ENCODE measurements at places on chromosomes 6 and 20.

DNA sequence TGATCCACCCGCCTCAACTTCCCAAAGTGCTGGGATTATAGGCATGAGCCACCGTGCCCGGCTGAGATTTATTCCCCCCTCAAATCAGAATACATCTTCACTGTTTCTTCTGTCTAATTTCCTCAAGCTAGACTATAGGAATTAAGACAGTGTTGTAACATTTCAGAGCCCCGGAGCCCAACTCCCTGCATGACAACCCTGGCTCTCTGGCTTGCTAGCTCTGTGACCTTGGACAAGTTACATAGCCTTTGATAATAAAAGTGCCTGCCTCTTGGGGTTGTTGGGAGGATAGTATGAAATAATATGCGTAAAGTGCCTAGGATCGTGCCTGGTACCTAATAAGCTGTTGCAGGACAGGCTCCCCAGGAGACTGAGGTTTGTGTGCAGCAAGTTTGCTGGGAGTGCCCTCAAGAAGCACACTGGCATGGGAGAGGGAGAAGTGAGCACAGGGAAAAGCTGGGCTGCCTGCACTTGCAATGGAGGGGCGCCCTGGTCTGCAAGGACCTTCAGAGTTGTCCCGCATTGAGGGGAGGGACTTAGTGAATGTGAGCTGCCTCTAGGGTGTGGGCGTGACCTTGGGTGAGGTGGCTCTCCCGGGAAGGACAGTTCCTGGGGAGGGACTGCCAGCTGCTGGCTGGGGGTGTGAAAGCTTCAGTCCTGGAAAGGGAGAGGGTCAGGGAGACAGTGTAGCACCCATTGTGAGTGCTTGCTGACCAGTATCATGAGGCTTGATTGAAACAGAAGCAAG, 43.4 kb downstream of the TAF8 start:
- DNase-seq: peak; percentile 36

GRCh38 chr6:72826744-72827438, 205.0 kb downstream of the KCNQ5 start:
- DNase-seq: no peak

GRCh38 chr6:140437619-140438345, 1063.3 kb upstream of the CITED2 start:
- DNase-seq: no peak

DNA sequence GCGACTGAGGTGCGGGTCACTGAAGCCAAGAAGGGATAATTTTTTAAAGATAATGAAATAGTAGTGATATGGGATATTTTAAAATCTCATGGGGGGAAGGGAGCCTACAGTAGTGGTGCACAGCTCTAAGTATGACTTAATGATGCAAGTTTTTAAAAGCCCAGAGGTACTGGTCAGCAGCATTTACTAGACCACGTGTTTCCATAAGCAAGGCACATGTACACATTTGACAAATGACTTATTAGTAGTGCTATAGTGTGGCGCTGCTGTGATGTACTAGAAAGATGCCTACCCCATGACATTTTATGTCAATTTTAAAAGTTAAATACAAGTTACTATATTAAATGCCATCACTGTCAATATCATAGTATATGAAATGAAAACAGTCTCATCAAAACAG, 7.5 kb upstream of the LINC00237 start:
- DNase-seq: no peak

- DNase-seq: peak; percentile 36
Observed at GRCh38 chr6:167968091-167968490, 29.4 kb upstream of the KIF25 start.

- DNase-seq: no peak
Observed at GRCh38 chr6:84350397-84350796, 123.0 kb upstream of the CEP162 start.

DNA sequence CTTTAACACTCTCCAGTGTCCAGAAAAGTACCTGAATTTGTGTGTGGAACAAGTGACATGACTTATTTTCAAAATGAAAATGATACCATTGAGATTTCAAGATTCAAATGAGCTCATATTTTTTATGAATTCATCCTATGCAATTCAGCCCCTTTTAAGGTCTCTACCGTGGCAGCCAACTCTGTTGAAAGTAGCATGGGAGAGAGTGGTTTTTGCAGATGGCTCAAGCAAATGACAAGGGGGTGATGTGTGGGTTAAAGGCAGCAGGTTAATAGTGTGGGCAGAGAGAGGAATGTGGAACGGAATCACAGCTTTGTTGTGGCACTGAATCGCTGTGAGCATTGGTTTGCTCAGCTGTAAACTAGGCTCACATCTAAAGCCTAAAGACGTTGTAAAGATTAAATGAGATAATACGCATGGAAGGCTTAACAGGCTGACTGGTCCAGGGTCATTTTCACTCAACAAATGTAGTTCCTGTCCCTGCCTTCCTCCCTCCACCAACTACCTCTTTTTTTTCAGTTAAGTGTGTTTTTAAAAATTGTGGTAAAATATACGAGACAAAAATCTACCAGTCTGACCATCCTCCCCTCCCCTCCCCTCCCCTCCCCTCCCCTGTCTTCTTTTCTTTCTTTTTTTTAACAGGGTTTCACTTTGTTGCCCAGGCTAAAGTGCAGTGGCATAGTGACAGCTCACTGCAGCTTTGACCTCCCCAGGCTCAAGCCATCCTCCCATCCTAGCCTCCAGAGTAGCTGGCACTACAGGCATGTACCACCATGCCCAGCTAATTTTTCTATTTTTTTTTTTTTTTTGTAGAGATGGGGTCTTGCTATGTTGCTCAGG, 114.7 kb upstream of the ZNF217 start:
- peak; percentile 45 for DNase-seq

GRCh38 chr6:89379281-89379680, 26.8 kb upstream of the UBE2J1 start:
- peak; percentile 81 for DNase-seq

DNA sequence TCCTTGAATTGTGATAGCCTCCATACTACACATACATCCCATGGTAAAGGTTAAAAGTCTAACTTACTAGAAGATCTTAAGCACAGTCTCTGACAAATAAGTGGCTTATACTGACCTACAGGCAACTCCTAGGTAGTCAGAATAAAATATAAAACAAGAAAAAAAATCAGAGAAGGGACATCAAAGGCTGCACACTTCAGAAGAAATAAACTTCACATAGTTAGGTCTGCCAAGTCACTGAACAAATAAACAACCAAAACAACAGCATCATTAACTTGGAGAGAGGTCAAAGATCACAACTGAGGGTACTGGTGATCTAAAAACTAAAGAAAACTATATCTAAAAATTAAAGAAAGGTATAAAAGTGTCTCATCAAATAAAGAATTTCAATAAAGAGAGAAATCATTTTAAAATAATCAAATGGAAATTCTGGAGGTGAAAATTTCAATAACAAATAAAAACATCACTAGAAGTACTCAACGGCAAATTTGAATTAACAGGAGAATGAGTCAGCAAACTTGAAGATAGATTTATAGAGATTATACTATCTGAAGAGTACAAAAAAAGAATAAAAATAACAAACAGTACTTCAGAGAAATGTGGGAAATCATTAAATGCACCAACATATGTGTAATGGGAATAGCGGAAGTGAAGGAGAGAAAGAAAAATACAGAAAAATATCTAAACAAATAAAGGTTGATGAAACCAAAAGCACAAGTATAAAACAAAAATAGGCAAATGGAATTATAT, 88.0 kb upstream of the UST start:
- no peak for DNase-seq

DNA sequence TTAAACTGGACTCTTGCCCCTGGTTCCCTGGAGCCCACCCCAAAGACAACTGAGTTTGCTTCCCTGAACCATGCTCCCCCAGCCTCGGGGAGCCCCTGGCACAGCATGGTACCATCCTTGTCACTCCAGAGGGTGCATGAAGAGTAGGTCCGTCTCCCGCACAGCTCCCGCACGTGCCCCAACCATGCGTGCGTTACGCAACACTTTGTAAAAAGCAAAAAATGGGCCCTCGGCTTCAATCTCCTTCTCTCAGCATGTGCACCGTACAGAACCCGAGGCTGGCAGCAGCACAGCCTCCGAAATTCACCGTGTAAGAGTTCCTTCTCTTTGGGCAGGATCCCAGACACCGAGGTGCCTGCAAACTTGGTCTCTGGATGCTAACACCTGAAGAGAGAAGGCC, 5.6 kb downstream of the PMEPA1 start:
- no peak for DNase-seq

GRCh38 chr6:157220485-157220884, 102.8 kb downstream of the TMEM242 start:
- no peak for DNase-seq

GRCh38 chr6:16496991-16497801, 258.8 kb downstream of the GMPR start:
- no peak for DNase-seq

- no peak for DNase-seq
Observed at GRCh38 chr20:46995561-46996142, 101.0 kb downstream of the EYA2 start.

DNA sequence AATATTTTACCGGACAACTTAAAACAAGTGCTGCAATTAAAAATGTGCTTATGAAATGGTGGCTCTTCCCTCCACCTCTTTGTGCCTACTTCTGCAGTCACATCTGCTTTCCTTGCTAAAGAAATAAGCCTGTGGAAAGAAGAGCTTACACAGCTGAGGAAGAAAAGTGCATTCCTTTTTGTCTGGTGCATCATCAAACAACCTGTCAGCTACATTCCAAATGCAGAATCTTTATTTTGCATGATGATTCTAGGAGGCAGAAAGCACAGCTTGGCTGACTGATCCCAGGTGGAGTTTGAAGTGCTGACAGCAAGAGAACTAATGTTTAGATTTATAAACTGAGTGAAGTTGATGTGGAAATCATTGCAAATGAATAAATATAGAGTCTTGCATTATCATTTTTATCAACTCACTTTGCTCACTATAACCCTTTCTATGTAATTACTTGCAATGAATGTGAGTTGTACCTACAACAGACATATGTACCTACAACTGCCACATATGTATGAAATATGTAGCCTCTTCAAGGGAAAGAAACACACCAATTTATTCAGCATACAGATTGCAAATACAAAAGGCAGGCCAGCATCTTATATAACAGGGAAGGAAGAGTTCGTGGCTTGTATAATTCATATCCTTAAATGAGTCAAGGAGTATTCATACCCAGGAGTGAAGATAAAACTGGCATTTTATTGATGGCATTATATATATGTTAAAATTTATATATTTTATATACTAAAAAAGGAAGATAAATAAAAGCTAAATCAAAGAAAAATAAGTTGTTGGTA, 223.4 kb upstream of the MCHR2 start:
- no peak for DNase-seq

GRCh38 chr20:44319839-44320422, 8.9 kb upstream of the FITM2 start:
- no peak for DNase-seq

- no peak for DNase-seq
Observed at GRCh38 chr20:20084296-20084752, 32.0 kb downstream of the CFAP61 start.

DNA sequence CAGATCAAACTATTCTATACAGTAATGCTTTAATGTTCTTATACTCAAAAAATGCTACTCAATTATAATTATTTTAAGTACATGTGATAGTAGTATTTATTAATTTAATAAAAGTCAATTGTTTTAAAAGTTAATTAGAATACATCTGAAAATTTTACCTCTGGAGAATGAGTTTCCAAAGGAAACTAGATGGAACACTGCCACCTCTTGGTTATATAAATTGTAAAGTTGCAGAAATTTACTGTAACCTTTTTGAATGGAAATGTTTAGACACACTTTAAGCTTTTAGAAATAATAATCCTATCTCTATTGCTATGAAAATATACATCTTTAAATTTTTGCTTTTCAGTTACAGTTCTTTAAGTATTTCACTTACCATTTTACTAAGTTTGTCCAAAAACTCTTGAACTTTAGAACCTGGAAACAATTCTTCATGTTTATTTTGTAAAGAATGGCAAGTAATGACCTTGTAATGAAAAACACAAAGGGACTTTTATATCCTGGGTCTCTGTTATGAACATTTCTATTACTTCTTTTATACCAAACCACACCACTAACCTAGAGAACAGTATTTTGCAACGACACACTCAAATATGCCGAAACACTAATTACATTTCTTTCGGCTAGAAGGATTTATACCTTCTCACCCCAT, 10.9 kb upstream of the BMP5 start:
- DNase-seq: peak; percentile 25

DNA sequence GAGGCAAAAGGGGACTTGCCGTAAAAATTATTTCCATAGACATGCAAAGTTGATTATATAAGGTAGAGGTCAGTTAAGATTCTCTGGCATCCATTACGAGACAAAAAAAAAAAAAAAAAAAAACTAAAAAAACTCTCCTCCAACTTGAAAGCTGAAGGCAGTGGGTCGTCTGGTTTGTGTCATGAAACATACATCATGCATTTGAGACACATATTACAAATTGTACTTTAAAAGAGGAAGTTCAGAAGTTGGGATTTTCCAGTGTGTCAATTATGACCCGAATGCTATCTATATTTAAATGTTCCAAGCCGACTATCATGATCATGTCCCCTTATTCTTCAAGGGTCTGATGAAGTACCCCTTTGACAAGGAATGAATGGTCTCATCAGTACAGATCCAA, 125.1 kb downstream of the ZNF217 start:
- no peak for DNase-seq

GRCh38 chr6:99522531-99522930, 7.3 kb upstream of the USP45 start:
- no peak for DNase-seq

DNA sequence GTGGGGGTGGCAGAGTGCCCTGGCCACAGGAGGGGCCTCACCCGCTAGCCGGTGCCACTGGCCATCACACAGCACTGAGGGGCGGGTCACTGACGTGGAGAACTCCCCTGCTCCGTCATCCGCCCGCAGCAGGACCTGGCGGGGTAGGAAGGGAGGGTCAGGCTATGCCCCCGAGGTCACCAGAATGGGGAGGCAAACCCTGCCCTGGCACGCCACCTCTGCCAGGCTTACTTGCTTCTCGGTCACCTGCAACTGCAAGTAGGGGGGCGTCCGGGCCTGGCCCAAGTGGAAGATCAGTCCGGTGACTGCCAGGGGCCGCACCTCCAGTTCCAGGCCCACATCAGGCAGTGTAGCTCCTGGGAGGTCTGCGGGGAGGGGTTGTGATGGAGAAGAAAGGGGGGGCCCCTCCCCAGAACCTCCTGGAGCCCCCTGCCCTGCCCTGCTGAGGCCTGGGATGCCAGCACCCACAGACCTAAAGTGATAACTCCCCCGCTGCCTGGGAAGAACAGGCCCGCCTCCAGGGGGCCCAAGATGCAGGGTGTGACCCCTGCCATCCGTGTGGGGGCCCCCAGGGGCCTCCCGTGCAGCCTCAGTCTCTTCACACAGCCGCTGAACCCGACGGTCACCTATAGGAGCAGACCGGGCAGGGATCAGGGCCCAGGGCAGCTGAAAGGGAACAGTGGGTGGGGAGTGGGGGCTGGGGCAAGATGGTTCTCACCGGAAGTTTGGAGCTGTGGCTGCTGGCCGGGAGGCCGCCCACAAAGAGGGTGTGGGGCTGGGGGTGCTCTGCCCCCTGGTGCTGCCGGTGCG, 7.4 kb downstream of the ADRM1 start:
- DNase-seq: no peak
